Activated T-helper 17 cell treated with anti-CD3 and anti-CD28 coated beads, Interleukin-2, amount 50 U/mL, for 72 hours (primary cell): ENCODE measurements at places on chromosomes 1 and 21. TPM values are rescaled to one million over a fixed set of nuclear protein-coding genes. Genes with fewer than 3 reads are reported as not detected.
A peak's percentile ranks its signal among the peaks of the same experiment; 100 is the strongest.

- no peak for ATAC-seq
Measured at GRCh38 chr1:157967205-157967604, 26.2 kb upstream of the KIRREL1 start.

- ATAC-seq, result no peak
Measured at GRCh38 chr1:180370597-180370996, 131.8 kb downstream of the ACBD6 start.

DNA sequence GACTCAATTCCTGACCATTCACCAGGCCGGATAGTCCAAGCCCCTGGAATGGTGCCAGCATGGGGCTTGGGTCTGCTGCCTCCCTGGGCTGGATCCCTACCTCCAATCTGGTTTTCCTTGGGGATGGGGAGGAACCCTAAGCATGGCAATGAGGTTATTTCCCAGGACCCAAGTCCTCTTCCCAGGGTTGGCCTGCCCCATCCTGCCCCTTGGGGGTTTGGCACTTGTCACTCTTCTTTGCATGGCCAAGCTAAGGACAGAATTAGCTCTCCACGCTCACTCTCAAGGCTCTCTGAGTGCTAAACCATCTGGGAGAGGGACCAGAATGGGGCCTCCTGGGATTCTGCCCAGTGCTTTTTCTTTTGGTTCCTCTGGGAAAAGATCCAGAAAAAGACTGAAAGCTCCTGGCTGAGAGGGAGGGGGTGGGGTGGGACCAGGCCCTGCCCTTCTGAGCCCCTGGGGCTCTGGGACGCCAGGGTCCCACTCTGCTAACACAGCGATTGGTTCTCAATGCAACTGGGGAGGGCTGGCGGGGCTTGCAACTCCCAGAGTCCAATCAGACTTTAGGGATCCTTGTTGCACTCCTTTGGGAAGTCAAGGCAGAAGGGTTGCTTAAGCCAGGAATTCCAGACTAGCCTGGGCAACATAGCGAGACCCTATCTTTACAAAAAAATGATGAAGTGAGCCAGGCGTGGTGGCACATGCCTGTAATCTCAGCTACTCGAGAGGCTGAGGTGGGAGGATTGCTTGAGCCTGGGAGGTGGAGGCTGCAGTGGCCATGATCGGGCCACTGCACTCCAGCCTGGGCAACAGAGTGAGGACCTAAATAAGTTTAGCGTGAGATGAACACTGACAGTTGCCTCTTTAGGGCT lies 52.7 kb downstream of the DHRS3 start:
- no peak for ATAC-seq

DNA sequence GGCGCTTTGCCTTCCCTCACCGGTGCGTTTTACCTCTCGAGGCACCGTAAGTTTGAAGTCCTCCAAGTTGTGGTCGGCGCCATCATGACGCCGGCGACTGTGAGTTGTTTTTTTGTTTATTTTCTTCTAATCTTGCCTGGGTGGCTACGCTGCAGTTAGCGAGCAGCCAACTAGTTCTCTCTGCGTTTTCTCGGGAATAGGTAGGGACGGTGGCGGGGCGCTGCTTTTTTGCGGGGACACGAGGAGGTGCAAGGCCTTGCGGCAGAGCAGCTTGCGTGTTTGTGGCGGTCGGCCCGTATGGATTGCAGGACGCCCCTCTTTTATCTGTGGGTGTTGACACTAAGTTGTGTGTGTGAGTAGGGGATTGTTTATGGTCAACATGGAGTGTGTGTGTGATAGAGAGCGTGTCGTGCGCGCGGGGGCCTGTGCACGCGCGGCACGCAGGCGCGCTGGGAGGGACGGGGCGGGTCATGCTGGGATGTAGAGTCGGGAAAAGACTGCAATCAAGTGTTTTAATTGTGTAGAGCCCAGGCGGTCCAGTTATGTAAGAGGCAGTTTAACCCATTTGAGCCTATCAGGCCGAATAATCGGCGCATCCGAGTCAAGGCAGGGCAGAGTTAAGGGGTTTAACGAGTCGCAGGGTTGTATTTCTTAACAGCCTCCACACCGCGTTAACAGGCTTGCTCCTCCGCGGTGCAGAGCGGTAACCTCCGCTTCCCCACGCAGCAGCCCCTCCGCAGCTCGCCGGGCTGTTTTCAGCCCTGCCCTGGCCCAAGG lies 1.2 kb upstream of the NEGR1 start:
- peak; percentile 20 for ATAC-seq

DNA sequence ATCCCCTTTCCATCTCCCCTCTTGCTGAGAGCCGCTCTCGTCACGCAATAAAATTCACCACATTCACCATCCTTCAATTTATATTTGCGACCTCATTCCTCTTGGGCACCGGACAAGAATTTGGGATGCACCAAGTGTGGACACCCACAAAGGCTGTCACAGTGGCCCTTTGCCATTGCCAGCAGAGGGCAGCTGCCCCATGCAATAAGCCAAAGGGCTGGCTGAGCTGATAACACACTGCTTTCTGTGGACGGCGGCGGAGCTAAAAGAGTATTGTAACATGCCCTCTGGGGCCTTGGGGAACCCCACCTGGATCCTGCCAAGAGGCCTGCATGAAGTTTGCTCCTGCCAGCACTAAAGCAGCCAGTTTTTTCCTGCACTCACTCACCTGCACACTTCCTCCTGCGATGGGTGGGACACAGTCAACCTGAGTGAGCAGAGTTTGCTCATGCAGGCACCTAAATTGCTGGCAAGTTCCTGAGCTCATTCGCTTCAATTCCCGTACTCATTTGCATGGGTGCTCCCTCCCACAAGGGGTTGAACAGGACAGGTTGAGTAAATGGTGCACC lies 792.3 kb upstream of the ADAMTS5 start:
- no peak for ATAC-seq

GRCh38 chr1:52028328-52028727 lies 5.3 kb downstream of the KTI12 start:
- ATAC-seq, result no peak

- no peak for ATAC-seq
Measured at GRCh38 chr1:228434689-228435088, 18.0 kb upstream of the TRIM17 start.

- no peak for ATAC-seq
Measured at GRCh38 chr1:221206076-221206475, 326.8 kb downstream of the HLX start.

GRCh38 chr1:195745189-195746010 lies 862.8 kb downstream of the KCNT2 start:
- ATAC-seq, result no peak

- ATAC-seq, result no peak
Measured at GRCh38 chr1:2108213-2108876, 58.1 kb downstream of the PRKCZ start.

- no peak for ATAC-seq
Measured at GRCh38 chr1:30706528-30706927, 16.9 kb downstream of the MATN1 start.

GRCh38 chr1:29933067-29933466 lies 696.7 kb downstream of the PTPRU start:
- ATAC-seq, result no peak

DNA sequence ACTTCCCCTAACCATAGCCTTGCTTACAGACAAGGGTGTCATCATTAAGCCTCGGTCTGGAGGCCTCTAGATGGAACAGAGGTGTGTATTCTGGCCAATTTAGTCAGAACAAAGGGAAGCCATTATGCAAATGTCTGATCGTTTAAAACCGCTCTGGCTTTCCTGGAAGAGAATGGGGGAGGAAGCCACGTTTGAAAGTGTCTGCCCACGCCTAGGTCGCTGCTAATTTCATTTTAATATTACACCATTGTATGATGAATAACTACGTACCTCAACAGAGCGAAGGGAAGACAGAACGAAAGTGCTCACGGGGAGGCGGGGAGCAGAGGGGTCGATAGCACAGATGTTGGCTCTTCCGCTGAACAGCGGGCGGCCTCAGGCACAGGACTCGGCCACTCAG lies 41.1 kb upstream of the CSF3R start:
- ATAC-seq, result peak; percentile 92

DNA sequence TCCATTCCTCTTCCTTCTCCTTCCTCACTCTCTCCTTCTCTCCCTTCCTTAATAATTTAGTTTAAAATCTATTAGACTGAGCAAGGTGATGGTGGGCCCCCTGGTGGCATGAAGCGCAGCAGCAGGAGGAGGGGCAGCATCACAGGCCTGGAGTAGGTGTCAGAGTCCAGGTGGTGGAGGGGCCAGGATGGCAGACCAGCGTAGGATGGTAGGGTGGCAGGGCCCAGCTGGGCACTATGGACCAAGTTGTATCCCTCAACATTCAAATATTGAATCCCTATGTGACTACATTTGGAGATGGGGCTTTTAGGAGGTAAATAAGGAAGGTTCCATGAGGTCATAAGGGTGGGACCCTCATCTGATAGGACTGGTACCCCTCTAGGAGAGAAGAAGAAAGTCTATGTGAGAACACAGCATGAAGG lies 61.0 kb downstream of the WDR4 start:
- peak; percentile 72 for ATAC-seq

DNA sequence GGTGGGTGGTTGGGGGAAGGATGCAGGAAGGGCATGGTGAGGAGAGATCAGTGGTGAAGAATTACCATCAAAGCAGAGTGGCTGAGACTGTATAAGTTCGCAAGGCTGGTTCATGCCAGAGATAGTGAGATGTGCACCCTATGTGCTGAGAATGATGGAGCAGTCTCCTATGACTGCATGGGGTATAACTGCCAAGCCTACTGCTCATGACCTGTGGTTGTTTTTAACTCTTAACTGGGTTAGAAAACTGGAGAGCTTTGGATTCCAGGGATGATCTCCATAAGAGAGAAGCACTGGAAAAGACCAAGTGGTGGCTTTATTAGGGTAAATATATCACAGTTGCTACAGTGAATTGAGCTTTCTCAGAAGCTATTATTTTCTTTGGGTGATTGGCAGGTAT lies 16.2 kb downstream of the WNT2B start:
- no peak for ATAC-seq

DNA sequence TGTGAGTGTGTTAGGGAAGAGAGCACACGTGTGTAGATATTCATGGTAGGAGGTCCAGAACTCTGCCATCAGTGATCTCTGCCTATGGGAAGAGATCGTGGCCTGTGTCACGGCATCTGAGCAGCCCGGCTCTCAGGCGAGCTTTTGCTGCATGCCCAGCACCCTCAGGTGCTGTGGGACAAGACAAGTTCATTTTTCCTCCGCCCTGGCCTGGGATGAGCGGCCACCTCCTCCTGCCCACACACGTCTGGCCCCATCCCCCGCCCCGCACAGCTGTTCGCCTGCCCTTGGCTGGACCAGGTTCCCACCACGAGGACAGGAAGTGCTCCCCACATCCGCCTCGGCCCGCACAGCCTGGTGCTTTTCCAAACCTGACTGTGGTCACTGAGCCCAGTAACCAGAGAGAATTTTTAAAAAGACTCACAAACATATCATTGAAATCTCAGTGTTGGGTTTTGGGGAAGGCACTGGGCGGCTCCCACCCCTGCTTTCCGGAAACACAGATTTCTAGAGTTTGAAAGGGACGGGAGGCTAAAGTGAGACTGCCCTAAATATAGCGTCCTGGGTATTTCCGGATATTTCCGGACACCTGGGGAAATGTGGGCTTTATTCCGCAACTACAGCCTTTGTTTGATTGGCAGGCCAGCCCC lies 18.0 kb downstream of the BMP8A start:
- peak; percentile 64 for ATAC-seq

DNA sequence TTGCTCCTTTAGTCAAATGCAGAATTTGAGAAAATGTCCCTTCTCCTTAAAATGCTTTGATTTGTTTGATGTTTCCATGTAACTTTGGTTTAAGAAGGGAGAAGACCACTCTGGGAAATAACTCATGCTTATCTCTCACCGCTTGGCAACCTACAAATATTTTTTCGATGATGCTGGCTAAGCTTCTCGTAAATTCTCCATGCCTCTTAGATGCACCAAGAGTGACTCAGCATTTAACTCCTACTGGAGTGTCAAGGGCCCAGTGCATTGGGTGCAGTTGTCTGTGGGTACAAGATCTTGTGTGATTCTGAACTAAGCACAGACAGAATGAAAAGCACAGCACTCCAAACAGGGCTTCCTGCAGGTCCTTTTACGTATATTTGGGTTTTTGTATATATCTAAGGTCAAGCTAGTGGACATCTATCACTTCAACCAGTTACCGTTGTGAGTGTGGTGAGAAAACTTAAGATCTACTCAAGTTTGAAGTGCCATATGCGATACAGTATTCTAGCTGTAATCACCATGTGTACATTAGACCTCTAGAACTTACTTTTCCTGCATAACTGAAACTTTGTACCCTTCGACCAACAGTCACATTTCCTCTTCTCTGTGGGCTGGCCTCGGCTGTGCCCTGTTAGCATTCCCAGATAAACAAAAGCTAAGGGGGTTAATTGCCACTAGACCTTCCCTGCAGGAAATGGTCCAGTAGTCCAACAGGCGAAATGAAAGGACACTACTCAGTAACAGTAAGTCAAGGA lies 55.8 kb downstream of the COL18A1 start:
- ATAC-seq, result no peak

DNA sequence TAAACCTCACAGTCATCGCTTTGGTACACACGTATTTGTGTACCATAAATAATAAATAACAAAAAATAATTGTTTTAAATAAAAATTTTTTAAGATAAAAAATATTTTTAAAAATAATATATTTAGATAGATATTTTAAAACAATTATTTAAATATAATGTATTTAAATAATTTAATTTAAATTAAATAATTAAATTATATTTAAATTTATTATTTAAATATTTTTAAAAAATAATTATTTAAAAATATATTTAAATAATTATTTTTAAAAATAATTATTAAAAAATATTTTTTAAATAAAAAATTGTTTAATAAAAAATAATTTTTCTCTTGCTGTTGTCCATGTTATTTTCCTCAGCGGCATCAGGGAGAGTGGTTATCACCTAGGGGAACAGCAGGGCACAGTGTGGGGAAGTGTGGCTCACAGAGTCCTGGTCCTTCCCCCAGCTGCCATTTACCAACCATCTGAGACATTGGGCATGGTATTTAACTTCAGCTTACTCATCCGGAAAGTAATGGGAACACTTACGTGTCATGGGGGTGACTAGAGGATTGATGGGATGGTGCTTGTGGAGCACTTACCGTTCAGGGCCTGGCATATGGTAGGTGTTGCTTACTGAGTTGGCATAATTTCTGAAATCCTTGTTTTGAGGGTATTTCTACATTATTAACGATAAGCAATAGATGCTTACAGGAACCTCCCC lies 92.9 kb upstream of the TSPAN2 start:
- ATAC-seq, result no peak

Gene ADGRB2
- 4.5 TPM for total RNA-seq

Gene GPR37L1
- total RNA-seq, result not detected

Gene HTR6
- 0.13 TPM for total RNA-seq

Gene SH2D1B
- total RNA-seq, result not detected

Gene ARPC5
- total RNA-seq, result 164 TPM

Gene SLC6A17
- total RNA-seq, result not detected

Gene AIM2
- 47.2 TPM for total RNA-seq

Gene AVPR1B
- not detected for total RNA-seq

Gene DEPDC1
- 25.3 TPM for total RNA-seq

Gene SUSD4
- total RNA-seq, result 0.11 TPM

Gene CLEC20A
- total RNA-seq, result not detected

Gene ATP1A2
- not detected for total RNA-seq

Gene FYB2
- total RNA-seq, result not detected

Gene OSBPL9
- total RNA-seq, result 42.9 TPM

Gene NCF2
- 4.4 TPM for total RNA-seq
